ENCODE measurements at places on chromosomes 7 and 10.

GRCh38 chr7:17380736-17381662, 82.5 kb downstream of the AHR start:
- no peak for DNase-seq

GRCh38 chr7:120725376-120726039, 132.4 kb downstream of the TSPAN12 start:
- DNase-seq: no peak

DNA sequence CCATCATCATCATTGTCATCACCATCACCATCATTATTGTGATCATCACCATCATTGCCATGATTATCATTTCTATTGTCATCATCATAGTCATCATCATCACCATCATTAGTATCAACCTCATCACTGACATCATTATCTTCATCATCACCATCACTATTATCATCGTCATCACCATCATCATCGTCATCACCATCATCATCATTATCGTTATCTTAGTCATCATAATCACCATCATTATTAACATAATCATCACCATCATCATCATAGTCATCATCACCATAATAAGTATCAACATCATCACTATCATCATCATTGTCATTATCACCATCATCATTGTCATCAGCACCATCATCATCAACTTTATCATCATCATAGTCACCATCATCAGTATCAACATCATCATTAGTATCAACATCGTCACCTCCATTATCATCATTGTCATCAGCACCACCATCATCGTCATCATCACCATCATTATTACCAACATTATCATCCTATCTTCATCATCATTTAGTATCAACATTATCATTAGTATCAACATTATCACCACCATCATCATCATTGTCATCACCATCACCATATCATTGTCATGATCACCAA, 241.3 kb downstream of the ADARB2 start:
- no peak for DNase-seq

DNA sequence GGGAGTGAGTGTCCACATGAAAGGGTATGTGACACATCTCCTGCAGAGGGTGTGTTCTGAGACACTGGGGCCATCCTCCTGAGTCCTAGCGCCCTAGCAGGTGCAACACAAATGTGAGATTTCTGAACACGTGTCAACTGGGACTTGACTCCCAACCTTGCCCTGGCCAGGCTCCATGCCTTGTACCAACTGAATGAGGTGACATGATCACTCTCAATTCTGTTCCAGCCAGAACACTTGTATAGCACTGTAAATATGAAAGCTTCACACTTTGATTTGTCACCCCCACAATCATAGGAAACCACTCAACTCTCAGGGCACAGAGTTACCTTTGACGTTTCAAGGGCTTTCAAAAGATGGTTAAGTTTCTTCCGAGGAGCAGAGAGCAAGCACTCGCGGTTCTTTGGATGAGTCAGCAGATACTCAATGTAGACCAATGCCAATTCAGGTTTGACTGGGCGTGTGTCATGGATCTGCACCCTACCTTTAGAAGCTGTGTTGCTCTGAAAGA, 48.6 kb downstream of the NCAPG2 start:
- no peak for DNase-seq

DNA sequence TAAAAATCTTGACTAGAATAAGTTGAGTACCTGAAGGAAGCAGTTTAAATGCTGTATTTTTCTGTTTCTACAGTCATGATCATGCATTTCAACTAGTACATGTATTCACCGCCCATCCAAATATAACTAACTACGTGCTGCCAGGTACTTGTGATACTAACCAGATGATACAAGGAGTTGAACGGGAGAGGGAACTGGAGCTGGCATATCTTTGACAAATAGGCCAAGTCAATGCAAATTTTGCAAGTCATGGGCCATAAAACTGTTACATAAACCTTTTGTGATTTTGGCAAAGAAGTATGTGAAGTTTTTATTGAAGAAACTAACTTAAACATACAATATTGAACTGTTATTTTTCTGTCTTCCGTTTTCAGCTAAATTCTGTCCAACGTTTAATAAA, 14.5 kb downstream of the NUP42 start:
- no peak for DNase-seq

GRCh38 chr7:102170393-102170970, 116.2 kb upstream of the SH2B2 start:
- DNase-seq: no peak

- no peak for DNase-seq
Observed at GRCh38 chr7:30644286-30644955, 37.8 kb downstream of the CRHR2 start.

DNA sequence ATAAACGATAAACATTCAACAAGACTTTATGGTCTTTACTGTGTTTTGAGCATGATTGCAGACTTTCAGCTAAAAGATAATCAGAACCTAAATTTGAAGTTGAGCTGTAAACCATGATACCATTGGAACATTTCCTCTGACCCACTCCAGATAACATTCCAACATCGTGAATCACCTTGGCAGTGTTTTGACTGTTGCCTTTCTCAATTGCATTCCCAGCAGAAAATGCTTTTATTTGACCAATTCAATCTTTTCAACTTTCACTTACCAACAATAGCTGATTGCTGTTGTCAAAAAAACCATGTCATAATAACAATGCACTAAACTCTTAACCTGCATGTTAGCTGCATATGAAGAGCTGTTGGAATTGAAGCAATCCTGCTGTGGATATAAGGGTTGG, 165.5 kb downstream of the MDFIC start:
- peak; percentile 39 for DNase-seq

DNA sequence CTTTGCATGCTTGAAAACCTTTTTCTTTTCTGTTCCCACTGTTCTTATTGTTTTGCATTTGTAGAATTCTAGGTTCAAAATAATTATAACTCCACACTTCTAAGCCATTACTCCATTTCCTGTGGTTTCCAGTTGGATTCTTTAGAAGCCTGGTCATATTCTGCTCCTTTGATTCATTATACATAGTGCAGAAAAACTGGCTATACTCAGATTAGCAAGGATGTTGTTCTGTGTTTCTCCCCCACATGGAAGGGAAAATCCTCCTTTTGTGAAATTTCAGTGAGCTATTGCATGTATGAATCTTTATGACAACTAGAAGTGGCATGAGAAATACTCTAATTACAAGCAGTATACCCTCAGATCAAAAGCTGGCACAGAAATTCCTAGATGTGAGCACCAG, 79.5 kb downstream of the SLC13A1 start:
- DNase-seq: no peak

DNA sequence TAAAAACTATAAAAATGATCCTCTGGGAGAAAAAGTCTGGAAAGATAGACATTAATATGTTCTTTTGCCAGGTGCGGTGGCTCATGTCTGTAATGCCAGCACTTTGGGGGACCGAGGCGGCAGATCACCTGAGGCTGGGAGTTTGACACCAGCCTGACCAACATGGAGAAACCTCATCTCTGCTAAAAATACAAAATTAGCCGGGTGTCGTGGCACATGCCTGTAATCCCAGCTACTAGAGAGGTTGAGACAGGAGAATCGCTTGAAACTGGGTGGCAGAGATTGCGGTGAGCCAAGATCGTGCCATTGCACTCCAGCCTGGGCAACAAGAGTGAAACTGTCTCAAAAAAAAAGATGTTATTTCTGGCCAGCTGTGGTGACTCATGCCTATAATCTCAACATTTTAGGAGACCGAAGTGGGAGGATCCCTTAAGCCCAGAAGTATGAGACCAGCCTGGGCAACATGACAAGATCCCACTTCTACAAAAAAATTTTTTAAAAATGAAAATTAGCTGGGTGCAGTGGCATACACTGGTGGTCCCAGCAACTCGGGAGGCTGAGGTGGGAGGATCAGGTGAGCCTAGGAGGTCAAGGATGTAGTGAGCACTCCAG, 101.9 kb upstream of the LRRN3 start:
- no peak for DNase-seq

DNA sequence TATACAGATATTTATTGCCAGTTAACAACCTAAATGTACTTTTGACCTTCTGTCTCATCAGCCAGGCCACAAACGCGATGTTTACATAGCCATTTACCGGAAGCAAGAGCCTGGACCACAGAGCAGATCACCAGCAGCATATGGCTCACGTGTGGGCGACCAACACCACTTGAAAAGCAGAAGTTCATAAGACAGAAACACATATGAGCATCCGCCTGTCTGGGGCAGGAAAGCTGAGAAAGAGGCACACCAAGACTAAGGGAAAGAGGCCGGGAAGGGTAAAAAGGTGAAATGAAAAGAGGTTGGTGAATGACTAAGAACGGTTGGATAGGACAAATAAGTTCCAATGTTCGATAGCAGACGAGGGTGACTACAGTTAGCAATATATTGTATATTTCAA, 1.3 kb downstream of the ABCB1 start:
- no peak for DNase-seq

DNA sequence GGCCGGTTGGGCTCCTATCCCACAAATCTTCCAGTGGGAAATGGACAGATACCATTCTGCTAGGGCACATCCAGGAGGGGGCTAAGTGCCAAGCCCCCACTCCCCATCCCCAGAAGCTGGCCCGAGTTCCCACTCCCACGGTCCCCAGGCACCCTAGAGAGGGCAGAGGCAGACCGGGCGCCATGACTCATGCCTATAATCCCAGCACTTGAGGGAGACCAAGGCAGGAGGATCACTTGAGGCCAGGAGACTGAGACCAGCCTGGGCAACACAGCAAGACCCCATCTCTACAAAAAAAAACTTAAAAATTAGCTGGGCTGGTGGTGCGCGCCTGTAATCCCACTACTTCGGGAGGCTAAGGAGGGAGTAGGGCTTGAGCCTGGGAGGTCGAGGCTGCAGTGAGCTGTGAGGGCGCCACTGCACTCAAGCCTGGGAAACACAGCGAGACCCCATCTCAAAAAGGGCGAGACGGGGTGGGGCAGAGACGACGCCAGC, 870 bp downstream of the GNA12 start:
- no peak for DNase-seq

DNA sequence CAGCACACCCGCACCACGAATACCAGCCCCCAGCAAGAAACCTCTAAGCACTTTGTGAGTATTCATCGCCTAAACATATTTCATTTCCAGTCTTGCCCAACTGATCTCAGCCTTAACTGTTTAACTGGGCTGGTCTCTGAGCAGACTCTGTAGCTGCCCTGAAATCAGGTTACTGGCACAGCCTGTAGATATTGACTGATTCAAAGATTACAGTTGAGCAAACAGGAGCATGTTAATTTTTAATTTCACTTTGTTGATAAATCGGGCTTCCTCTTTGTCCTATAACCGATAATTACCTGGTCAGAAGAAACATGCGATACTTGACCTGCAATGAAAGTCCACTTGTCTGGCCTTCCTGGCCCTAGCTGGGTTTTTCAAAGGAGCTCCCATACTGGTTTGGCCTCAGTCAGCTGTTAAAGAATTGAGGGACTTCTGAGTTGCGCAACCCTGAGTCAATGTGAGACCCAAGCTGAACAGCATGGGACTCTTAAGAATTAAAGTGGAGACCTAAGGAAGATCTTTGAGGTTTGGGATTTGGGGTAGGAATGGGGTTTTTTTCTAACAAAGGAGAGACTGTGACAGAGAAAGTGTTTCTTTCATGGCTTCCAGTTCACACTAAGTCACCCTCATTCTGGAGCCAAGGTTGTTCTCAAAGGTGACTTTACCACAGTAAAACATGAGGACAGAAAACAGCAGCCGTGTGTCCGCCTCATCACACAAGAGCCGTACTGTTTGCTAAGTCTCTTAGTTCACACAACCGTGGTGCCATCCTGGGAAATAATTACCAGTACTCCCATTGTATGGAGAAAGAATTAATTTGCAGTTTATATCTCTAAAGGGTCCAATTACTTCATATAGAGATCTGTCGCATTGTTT, 75.9 kb downstream of the PPP1R3C start:
- DNase-seq: no peak

DNA sequence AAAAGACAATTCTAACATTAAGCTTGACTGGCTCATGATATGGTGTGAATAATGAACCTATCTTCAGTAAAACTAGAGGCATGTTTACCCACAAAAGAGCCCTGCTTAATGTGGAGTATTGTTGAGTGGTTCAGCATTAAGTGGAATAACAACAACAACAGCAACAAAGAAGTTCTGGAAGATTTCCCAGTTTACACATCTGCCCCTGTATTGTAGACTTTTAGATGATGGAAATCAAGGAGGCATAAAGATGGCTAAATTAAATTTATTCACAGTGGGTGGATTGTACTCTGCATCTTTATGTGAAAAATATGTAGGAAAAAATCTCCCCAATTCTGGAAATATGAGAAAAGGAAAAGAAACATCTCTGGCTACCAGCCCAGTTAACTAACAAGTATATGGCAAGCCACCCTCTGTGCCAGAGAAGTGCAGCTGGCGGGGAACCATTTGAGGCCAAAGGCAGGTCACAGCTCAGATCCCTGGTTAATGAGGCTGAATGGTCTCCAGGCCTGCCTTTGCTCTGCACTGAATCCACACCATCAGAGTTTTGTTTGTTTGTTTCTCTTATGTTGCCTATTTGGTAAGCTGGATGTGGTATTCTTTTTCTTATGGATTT, 186.0 kb downstream of the SEMA3D start:
- DNase-seq: peak; percentile 42

GRCh38 chr10:21692916-21693315, 158.9 kb downstream of the MLLT10 start:
- DNase-seq: no peak

GRCh38 chr7:43669286-43670081, 59.8 kb downstream of the COA1 start:
- no peak for DNase-seq

DNA sequence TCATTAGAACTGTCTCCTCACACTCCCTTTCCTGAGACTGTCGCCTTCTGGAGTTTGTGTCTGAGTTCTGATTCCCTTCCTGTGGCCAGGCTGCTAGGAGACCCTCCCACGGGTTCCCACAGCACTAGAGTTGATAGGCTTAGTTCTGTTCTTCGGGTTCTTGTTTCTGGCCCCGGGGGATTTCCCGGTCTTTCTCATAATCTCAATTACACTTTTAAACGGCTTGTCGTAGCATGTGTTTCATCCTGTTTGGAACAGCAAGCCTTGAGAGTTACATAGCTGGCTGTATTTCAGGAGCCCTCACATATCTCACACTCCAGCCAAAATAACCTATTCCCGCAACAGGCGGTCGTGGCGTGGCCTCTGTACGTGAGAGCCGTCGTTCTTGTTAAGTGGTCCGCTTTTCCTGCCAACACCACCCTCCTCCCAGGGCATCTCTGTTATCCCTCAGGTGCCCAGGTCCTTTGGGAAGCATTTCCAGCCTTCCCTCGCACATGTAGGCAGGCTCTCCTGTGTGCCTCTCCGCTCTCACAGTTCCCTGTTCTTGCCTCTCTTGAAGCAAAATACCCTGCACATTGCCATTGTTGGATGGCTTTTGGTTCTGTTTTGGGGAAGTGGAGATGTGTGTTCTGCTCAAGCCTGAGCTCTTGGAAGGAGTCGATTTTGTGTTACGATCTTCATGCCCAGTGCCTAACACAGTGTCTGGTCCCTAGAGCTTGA, 46.0 kb downstream of the CDC123 start:
- no peak for DNase-seq

- DNase-seq: no peak
Observed at GRCh38 chr10:45422207-45422865, 48.3 kb downstream of the ALOX5 start.

GRCh38 chr7:105675934-105676371, 94.7 kb upstream of the EFCAB10 start:
- no peak for DNase-seq

GRCh38 chr7:73906874-73907273, 45.9 kb downstream of the TMEM270 start:
- DNase-seq: no peak
